CD8-positive, alpha-beta memory T cell (primary cell): ENCODE measurements at places on chromosomes 2 and 18.

- no peaks in the 10 kb centered on the region for H3K36me3 ChIP-seq
- H3K4me1 ChIP-seq, result no peaks in the 10 kb centered on the region
- no peak for DNase-seq
Observed at GRCh38 chr18:38879871-38880270, 1314.3 kb upstream of the CELF4 start.

DNA sequence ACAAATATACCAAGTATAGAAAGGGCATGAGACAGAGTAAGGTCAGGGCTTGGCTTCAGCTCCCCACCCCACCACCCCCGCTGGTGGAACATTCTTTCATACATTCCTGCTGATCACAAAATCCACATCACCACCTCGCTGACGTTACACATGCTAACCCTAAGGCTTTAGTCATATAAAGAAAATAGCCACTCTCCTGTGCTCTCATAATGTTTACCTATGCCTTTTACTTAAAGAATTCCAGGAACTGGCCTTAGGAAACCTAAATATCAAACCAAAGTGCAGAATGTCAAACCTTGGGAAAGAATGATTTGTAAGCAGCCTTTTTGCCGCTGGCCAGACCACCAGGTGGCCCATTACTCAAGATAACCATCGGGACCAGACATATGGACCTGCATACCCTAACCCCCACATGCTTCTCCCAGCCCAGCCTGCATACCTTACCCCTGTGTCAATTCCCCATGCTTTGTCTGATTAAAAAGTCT, 136.3 kb upstream of the SLC39A10 start:
- no peak overlapping the region for H3K27ac ChIP-seq
- H3K4me1 ChIP-seq, result no peaks in the 10 kb centered on the region
- H3K36me3 ChIP-seq, result no peaks in the 10 kb centered on the region
- no peaks in the 10 kb centered on the region for H3K27me3 ChIP-seq
- DNase-seq, result no peak

DNA sequence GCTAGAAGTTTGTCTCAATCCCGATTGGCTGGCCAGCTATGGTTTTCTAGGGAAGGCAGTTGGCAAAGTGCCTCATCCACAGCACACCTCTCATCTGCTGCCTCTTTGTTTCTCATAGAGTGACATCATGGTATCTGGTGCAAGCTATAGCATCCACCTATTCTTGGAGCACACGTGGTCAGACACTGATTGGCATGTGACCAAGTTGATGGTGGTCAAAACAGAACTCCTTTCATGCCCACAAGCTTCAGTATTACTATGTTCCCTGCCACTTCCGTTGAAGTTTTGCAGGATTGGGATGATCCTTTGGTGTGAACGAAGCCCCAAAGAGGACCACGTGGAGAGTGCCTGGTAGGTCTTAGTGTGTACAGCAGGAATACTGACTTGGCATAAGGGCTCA, 28.8 kb downstream of the TTC32 start:
- H3K27me3 ChIP-seq, result no peaks in the 10 kb centered on the region
- no peak overlapping the region for H3K4me3 ChIP-seq
- no peak for DNase-seq
- peaks cover 7% of the 10 kb centered on the region for H3K36me3 ChIP-seq
- H3K27ac ChIP-seq, result no peak overlapping the region
- H3K4me1 ChIP-seq, result peaks cover 15% of the 10 kb centered on the region

DNA sequence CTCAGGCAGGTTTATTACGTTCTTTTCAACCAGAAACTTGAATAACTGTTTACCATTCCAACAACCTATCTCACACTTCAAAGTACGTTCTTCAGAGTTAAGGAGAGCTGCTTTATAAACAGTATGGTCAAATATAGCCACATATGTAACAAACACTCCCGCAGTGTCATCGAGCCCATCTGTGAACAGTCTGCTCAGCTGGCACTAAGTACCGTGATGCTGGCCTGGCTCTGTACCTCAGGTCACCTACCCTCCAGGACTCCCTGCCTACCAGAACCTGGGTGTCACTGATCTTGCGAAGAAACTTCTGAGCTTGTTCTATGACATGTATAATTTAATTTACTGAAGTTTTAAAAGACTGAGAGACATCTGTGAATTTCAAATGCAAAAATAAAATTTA, 71.4 kb downstream of the SEPTIN10 start:
- peaks cover 3% of the 10 kb centered on the region for H3K27me3 ChIP-seq
- no peak overlapping the region for H3K27ac ChIP-seq
- H3K36me3 ChIP-seq, result no peaks in the 10 kb centered on the region
- H3K4me3 ChIP-seq, result no peak overlapping the region

DNA sequence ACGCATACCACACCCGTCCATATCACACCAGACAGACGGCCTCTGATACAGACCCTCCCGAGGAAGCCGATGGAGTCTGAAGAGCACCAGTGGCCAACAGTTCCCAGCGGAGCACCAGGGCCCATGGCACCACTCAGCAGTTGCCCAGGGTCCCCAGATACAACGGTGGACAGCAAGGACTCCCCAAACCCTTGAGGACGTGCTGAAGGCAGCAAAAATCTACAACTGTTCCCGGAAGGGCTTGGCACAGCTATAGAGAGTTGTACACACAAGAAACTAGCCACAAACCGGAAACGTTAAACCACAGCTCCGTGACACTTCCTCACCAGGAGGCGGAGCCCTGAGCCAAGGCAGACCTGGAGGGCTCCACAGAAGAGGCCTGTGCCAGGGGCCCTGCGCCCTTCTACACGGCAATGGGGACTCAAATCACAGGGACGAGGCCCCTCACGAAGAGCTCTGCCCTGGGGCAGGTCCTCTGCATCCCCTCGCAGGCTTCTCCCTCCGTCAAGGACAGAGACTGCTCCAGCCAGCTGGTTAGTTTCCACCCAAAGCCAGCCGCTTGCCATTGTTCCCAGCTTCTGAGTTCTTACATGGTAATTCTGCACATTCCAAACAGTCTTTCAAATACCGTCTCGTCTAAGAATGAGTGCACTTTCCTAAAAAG, 133.4 kb downstream of the HDAC4 start:
- H3K27ac ChIP-seq, result peak overlapping the region; percentile 93

- H3K4me3 ChIP-seq, result no peak overlapping the region
- no peaks in the 10 kb centered on the region for H3K27me3 ChIP-seq
- H3K27ac ChIP-seq, result no peak overlapping the region
- H3K36me3 ChIP-seq, result no peaks in the 10 kb centered on the region
Observed at GRCh38 chr18:54626779-54627178, 35.7 kb downstream of the DYNAP start.

GRCh38 chr2:2182551-2183071, 148.5 kb downstream of the MYT1L start:
- no peaks in the 10 kb centered on the region for H3K36me3 ChIP-seq
- no peaks in the 10 kb centered on the region for H3K27me3 ChIP-seq
- H3K4me1 ChIP-seq, result no peaks in the 10 kb centered on the region
- H3K4me3 ChIP-seq, result no peak overlapping the region
- H3K27ac ChIP-seq, result no peak overlapping the region

GRCh38 chr2:27832396-27832795, 57.8 kb downstream of the RBKS start:
- no peak for DNase-seq
- H3K27ac ChIP-seq, result no peak overlapping the region
- no peaks in the 10 kb centered on the region for H3K4me1 ChIP-seq
- no peaks in the 10 kb centered on the region for H3K27me3 ChIP-seq
- no peaks in the 10 kb centered on the region for H3K36me3 ChIP-seq

DNA sequence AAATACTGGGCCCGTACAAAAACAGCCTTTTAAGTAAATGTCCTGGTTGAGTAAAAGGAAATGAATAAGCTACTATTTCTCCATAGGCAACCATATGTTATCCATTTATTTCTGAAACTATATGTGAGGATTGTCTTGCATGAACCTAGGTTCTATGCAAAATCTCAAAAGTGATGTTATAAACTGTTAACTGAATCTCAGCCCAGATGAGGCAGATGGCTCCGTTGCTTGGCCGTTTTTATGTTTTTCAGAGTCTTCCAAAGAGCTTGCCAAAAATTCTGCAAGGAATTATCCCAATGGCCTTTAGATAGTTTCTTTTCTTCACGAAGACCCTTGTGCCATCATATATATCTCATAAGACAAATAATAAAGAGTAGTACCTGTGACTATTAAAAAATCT, 1669.5 kb upstream of the DDX18 start:
- no peak overlapping the region for H3K4me3 ChIP-seq
- no peak overlapping the region for H3K27ac ChIP-seq
- DNase-seq, result no peak
- no peaks in the 10 kb centered on the region for H3K36me3 ChIP-seq
- no peaks in the 10 kb centered on the region for H3K27me3 ChIP-seq

- no peak overlapping the region for H3K4me3 ChIP-seq
- no peak for DNase-seq
- no peaks in the 10 kb centered on the region for H3K4me1 ChIP-seq
- H3K27me3 ChIP-seq, result no peaks in the 10 kb centered on the region
- no peaks in the 10 kb centered on the region for H3K36me3 ChIP-seq
Observed at GRCh38 chr2:199627417-199627816, 169.7 kb upstream of the SATB2 start.

DNA sequence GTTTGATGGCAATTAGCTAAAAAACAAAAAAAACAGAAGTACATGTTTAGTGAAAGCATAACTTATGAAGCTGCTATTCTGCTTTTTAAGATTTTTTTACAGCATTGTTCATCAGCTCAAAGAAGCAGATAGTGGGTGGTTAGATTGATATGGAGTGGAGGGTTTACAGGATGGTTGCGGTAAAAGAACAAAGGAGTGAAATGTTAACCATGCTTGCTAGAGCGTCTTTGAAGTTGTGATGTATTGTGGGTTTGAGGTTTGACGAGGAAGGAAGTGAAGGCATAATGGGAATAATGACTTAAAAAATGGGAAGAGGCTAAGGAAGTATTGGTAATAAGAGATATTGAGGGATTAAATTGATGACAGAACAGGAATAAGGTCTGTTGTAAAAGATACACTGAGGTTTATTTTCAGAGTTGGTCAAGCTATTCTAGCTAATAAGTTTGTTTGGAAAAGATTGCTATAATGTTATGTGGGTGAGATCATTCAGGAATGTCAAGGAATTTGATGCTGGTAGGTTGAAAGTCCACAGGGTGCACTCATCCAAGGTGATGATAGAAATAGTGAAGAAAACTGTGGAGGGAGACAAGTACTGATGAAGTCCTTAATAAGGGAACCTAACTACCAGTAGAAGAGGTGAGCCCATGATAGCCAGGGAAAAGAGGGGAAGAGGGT, 14.6 kb downstream of the SPOPL start:
- DNase-seq, result peak; percentile 15
- no peak overlapping the region for H3K4me3 ChIP-seq
- H3K27ac ChIP-seq, result no peak overlapping the region
- no peaks in the 10 kb centered on the region for H3K36me3 ChIP-seq
- peaks cover 29% of the 10 kb centered on the region for H3K4me1 ChIP-seq

DNA sequence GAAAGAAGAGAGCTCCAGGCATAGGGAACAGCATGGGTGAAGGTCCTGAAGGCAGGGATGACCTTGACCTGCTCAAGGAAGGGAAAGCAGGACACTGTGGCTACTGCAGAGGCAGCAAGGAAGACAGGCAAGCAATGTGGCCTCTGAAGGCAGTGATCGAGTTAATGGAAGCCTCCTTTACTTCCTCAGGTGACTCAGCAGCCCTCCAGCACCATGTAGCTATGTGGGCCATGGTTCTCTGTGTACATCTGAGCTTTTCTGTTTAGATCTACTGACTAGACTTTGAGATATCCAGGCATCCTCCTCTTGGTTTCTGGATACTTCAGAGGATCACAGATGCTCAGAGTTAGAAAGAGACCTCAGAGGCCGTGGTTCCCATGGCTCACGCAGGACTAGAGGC, 107.3 kb upstream of the PID1 start:
- no peak overlapping the region for H3K27ac ChIP-seq
- no peaks in the 10 kb centered on the region for H3K4me1 ChIP-seq
- H3K4me3 ChIP-seq, result no peak overlapping the region
- no peaks in the 10 kb centered on the region for H3K27me3 ChIP-seq
- no peak for DNase-seq

DNA sequence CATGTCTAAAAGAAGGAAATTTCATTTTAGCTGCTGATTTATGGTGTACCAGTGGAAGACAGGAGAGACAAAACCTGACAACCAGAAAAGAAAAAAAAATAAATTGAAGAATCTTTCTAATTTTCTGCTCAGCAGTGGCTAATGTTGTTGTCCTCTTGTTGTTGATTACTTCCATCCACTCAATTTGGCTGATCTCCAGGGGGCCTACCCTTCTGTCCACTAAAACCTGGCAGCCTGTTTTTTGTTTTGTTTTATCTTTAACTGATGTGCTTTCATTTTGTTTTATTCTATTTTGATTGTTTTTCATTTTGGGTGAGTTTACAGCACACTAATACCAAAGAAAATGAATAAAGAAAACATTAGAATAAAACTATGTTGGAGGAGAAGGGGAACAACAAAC, 27.4 kb downstream of the TFPI start:
- no peaks in the 10 kb centered on the region for H3K4me1 ChIP-seq
- DNase-seq, result no peak

DNA sequence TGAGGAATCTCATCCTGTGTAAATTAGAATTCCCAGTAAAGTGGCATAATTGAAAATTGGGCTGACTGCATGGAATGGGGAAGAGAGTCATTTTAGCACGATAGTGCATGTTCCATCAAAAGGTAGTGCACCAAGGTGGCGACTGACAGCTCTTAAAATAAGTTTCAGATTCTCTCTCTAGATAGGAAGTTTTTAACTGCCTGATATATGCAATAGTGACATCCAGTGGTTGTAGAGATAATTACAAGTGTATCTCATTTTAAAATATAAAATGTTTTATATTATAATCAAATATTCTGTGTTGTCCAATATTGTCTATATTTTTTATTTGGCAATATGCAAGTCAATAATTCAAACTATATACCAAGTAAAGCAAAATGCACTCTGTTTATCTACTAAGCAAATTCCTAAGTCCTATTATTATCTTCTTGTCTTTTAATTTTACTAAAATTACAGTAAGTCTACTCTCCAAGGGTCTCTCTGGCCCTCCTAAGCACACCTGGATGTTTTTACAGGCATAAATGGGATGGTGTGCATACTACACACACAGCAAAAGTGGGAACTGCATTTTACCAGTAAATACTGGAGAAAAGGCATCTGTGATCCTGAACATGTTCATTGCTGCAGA, 397.7 kb upstream of the HNRNPA3 start:
- H3K27ac ChIP-seq, result no peak overlapping the region
- H3K36me3 ChIP-seq, result no peaks in the 10 kb centered on the region
- no peak overlapping the region for H3K4me3 ChIP-seq
- no peak for DNase-seq

- no peak overlapping the region for H3K27ac ChIP-seq
- no peak overlapping the region for H3K4me3 ChIP-seq
- H3K36me3 ChIP-seq, result no peaks in the 10 kb centered on the region
- no peaks in the 10 kb centered on the region for H3K27me3 ChIP-seq
Observed at GRCh38 chr2:67526283-67526682, 129.2 kb downstream of the ETAA1 start.
